ENCODE measurements at places on chromosomes 6 and 20.

- DNase-seq: no peak
Observed at GRCh38 chr6:168559574-168560098, 118.7 kb downstream of the SMOC2 start.

DNA sequence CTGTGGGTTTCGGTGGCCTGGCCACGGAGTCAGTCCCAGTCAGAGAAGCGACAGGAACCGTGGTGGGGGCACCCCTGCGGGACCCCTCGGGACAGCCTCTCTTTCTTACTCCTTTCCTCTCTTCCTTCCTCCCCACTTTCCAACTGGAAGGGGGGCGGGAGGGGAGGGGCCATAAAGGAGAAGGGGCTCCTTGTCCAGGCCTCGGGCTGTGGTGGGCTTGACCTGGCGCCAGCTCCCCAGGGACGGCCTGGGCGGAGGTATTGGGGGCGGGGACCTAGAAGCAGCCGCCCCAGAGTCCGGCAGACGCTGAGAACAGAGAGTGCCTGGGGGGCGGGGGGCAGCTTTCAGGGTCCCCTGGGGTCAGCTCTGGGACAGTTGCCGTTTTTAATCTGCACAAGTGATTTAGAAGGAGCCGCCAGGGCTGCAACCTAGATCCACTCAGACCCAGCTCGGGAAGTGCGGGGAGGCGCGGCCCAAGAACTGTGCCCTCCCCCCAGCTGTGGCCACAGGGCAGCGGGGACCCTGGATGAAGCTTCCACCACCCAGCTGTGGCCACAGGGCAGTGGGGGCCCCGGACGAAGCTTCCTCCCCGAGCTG lies 6.4 kb upstream of the ABHD16B start:
- no peak for DNase-seq

- DNase-seq: no peak
Observed at GRCh38 chr6:73954881-73955280, 258.9 kb downstream of the CD109 start.

GRCh38 chr20:50188879-50189680 lies 1.6 kb upstream of the CEBPB start:
- no peak for DNase-seq

DNA sequence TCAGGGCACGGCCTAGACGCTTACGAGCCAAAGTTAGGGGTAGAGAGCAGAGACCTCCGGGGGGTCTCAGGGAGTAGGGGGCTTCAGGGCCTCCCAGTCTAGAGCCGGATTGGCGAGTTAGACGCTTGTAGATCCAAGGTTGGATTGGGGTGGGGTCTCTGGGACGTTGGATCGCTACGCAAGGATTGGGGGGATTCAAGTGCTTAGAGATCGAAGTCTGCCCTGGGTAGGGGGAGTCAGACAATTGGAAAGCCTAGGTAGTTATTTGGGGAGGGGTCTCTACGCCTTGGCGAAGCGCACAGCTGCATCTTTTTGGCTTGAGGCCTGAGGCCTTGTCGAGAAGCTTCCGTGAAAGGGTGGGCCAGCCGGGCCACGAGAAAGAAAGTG lies 469 bp downstream of the STX16 start:
- DNase-seq: no peak

- DNase-seq: no peak
Observed at GRCh38 chr6:148214667-148215066, 128.0 kb upstream of the SASH1 start.

- no peak for DNase-seq
Observed at GRCh38 chr6:85343428-85343827, 106.5 kb upstream of the NT5E start.

DNA sequence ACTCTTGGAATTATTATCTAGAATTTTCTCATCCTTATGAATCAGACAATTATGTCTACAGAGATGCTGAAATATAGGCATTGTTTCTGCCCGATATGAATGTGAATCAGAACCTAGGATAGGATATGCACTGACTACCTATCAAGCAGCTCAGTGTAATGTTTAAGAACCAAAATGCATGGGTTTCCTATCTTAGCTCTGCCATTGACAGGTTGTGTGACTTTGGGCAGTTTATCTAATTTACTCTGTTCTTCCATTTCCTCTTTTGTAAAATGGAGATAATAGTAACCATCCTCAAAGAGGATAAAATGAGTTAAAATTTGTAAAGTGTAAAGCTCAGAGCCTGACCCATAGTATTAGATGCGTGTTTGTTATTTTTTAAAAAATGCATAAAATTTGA lies 10.2 kb upstream of the AIG1 start:
- DNase-seq: no peak

DNA sequence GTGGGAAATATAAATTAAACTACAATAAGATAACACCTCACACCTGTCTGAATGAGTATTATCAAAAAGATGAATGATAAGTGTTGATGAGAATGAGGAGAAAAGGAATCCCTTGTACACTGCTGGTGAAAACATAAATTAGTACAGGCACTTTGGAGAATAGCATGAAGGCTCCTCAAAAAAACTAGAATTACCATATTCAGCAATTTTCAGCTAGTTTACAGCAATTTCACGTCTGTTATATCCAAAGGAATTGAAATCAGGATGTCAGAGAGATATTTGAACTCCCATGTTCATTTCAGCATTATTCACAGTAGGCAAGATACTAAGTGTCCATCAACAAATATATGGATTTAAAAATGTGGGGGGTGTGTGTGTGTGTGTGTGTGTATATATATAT lies 292.6 kb downstream of the CLVS2 start:
- DNase-seq: no peak

- DNase-seq: no peak
Observed at GRCh38 chr6:127966616-127967015, 65.8 kb upstream of the THEMIS start.

DNA sequence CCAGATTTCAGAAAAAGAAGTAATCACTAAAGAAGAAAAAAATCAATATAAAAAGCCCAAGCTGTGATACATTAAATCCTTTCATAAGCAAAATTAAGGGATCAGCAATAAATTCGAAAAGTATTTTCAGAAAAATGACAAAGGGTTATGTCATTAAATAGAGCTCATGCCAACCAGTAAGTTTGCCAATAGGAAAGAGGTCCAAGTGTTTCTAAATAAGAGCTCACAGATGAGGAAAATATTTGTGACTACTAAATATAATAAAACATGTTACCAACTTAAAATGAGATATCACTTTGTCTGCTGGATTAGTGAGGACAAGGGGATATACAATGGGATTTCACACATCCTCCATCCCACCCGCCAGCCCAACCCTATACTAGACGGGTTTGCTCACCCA lies 140.3 kb upstream of the EYA4 start:
- DNase-seq: no peak

DNA sequence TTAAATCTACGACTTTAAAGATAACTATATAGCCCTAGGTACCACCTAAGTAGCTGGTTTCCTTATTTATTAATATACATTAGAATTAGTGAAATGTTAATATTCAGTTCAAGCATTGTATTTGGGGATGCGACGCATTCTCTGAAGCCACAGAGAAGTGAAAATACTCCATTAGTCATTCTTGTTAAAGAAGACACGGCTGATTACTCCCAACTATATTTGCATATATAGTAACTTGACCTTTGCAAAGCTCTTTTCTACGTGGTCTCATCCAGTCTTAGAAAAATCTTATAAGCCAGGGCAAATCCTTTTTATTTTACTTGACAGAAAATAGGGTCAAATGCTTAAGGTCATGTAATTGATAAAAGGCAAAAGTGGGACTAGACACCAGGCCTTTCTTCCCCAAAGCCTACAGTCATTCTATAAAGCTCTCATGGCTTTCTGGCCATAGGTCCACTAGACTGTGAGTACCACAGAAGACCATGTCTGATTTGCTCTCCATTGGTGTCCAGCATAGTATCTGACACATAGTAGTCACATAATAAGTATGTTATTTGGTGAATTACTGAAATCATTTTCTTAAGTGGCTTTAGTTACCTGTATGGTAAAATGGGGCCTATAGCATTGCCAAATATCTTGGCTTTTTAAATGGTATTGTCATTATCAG lies 11.3 kb downstream of the ZHX3 start:
- DNase-seq: no peak

- DNase-seq: no peak
Observed at GRCh38 chr6:17144016-17144415, 42.2 kb downstream of the STMND1 start.

- DNase-seq: no peak
Observed at GRCh38 chr6:21263531-21264287, 329.8 kb upstream of the SOX4 start.

- no peak for DNase-seq
Observed at GRCh38 chr6:5936631-5937030, 70.1 kb downstream of the NRN1 start.

GRCh38 chr6:7004581-7005297 lies 103.0 kb upstream of the RREB1 start:
- DNase-seq: no peak

DNA sequence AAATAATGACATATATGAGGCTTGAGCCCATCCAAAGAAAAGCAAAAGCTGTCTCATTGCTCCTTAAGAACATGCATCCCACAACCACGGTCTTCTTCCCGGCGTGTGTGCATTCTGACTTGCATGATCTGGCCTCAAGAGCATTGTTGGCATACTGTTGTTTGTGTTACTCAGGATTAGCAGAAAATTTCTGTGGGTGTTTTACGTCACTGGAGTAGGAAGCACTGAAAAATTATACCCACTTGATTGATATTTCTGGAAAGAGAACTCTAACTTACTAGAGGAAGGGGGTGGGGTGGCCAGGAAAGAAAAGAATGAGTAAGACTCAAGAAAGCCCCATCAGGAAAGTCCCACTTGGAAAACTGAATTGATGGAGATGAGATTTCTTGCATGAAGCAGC lies 326.2 kb upstream of the PRDM1 start:
- DNase-seq: no peak

DNA sequence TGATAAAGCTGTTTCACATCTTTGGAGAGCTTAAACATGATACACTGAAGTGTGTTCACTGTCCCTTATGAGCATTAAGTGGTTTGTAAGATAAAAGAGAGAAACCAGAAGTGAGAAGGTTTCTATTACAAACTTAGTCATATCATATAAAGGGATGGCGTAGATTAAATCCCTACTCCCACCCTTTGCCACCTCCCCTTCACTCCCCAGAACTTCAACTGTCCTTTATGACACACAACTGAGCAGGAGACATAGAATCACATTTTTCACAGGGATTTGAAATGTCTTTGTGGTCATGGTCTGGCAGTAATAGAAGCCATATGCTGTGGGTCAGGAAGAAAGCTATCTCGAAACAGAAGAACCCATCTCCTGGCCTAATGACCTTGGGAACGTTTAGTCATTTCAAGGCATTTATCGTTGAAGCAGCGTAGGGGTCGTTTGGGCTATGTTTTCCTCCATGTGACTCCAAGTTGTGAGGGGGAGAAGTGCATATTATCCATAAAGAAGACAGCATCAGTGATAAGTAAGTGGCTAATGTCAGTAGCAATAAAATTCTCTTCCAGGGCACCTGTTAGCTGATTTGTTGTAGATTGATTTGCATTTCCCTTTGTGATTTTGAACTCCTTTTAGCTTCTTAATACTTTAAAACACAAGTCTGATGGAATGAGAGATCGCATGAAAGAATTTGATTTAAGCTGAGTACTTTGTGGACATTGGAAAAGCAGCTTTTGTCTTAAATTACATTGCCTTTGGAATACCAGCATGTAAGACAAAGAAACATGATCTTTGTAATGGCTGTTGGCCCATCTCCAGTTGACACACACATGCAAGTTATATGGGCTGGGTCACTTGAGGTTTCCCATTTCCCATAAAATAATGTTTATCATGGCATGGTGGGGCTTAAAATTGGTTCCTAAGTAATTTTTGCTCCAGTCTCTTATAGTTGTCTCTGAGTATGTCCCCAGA lies 501.5 kb upstream of the FLRT3 start:
- DNase-seq: no peak

GRCh38 chr20:36821964-36822437 lies 48.4 kb upstream of the DSN1 start:
- DNase-seq: no peak

GRCh38 chr6:93581371-93581770 lies 162.0 kb upstream of the EPHA7 start:
- DNase-seq: no peak

DNA sequence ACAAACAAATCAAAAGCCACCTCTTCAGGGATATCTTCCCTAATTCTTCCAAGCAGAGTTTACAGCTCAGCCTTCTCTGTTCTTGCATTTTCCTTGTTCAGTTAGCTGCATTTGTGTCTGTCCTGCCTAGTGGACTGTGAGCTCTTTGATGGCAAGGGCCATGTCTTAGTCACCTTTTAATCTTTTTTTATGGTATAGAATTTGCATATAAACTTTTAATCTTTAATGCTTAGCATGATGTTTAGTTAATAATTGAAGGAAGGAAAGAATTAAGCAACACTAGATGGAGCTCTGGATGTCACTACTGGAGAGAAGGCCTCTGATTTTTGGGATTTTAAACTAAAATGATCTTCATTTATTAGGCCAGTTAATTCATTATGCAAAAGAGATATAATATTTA lies 12.1 kb downstream of the PPP2R5D start:
- DNase-seq: no peak

DNA sequence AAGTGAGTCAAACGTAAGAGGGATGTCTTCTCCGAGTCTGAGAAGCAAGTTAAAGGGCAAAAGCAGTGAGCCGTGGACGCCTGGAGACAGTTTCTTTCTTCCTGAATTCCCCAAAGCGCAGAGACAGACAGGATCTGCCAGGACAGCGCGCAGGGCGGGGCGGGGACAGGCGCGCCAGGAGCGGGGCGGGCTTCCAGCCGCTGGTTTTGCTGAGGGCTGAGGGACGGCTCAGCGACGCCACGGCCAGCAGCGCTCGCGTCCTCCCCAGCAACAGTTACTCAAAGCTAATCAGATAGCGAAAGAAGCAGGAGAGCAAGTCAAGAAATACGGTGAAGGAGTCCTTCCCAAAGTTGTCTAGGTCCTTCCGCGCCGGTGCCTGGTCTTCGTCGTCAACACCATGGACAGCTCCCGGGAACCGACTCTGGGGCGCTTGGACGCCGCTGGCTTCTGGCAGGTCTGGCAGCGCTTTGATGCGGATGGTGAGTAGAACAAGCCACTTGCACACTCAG lies at the start of gene SCGN:
Gene SCGN (plus strand): TSS at position 209 of the 509 bp plus-strand sequence. CDS start 189 bp downstream, at position 398.
- DNase-seq: peak; percentile 45

DNA sequence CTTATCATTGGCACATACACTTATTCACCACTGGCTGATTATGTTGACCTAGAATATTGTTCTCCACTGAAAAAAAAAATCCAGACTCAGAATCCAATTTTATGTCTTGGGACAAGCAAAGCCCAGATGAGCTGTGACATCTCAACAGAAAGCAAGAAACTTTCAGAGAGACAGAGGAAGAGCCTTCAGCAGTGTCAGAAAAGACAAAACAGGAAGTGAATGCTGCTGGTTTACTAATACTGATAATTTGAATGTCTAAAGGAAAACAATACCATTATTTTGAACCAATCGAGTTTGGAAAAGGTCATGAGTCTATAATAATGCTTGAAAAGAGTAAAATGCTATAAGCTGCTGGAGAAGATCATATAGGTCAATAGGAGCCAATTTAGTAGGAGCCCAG lies 179.8 kb upstream of the RIMS1 start:
- DNase-seq: no peak
